Naive thymus-derived CD8-positive, alpha-beta T cell (primary cell): ENCODE measurements at places on chromosomes 12 and 14.

- DNase-seq, result peak; percentile 21
Observed at GRCh38 chr14:91108941-91109611, 4.8 kb upstream of the DGLUCY start.

GRCh38 chr12:116213014-116213413, 64.5 kb downstream of the MED13L start:
- no peak for DNase-seq

DNA sequence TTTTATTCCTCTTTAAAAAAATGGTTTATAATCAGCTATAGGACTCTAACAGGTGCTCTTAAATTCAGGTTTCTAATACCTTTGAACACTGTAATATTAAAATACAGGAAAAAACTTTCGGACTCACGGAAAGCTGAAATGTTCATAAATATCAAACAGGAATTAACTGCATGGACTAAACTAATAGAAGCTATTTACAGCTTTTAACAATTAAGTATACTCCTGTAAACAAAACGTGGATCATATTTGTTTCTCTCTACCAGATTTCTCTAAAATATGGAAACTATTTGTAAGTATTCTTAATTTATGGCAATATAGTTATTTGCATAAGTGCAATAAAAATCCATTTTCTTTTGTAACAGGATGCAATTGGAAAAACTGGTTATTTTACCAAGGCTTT, 108.9 kb upstream of the RESF1 start:
- no peak for DNase-seq

DNA sequence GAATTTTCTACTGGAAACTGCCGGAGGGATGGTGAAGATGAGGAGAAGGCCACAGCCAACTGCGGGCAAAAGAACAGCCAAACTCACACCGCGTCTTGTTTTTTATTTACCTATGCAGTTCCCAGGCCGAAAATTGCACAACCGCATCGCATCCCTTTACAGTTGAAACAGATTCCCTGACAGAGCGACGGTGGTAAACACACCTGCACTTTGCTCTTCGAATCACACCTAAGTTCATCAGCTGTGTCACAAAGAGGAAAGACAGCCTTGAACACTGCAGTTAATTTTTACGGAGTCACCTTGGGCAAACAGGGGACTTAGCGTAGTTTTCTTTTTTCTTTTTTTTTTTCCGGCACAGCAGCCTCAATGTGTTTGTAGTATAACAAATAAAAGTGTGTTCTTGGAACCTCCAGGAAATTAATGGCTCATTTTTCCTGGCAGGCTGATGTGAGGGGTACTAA, 272.0 kb upstream of the DIO3 start:
- no peak for DNase-seq

- no peak for DNase-seq
Observed at GRCh38 chr12:91940826-91941570, 204.6 kb downstream of the BTG1 start.

- no peak for DNase-seq
Observed at GRCh38 chr12:127414636-127415035, 852.3 kb upstream of the TMEM132C start.
